ENCODE measurements at places on chromosomes 2 and 18.

DNA sequence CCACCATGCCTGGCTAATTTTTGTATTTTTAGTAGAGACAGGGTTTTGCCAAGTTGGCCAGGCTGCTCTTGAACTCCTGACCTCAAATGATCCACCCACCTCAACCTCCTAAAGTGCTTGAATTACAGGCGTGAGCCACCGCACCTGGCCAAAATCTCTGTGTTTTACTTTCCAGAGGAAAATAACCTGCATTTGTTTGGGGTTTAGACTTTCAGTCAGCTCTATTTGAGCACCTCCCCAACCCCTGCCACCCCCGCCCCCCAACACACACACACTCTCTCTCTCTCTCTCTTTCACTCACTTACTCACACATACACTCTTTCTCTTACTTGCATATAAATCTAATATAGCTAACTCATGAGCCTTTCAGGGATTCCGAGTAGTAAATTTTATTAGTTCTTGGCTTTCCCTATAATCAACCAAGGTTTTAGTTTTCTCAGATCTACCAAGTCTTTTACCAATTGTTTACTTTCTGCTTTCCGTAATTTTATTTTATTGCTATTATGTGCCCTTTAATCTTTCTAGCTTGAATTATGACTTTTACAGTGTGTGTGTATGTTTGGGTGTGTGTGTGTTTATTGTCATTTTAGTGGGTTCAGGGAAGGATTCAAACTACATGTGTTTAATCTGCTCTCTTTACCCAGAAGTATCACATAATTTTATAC lies 24.5 kb downstream of the MFSD6 start:
- DNase-seq, result no peak

DNA sequence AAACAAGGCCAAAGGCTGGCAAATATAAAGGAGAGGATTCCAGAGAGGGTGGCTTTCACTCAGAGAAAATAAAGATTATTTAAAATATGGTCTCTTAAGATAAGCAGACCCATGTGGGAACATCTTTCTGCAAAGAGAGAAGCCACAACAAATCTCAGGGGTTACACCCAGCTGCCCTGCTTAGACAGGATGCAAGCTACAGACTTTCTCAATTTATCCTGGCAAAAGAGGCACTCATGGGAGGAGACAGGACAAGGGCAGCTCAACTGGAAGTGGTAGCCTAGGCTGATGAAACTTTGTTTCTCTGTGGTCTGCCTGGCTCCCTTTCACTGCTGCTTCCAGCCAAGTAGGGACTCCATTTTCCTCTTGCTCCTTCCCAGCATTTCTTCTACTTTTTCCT lies 25.9 kb upstream of the SULT1C4 start:
- no peak for DNase-seq

- no peak for DNase-seq
Observed at GRCh38 chr2:176582990-176583481, 313.8 kb downstream of the MTX2 start.

GRCh38 chr2:229610333-229610732 lies 104.0 kb downstream of the DNER start:
- no peak for DNase-seq

DNA sequence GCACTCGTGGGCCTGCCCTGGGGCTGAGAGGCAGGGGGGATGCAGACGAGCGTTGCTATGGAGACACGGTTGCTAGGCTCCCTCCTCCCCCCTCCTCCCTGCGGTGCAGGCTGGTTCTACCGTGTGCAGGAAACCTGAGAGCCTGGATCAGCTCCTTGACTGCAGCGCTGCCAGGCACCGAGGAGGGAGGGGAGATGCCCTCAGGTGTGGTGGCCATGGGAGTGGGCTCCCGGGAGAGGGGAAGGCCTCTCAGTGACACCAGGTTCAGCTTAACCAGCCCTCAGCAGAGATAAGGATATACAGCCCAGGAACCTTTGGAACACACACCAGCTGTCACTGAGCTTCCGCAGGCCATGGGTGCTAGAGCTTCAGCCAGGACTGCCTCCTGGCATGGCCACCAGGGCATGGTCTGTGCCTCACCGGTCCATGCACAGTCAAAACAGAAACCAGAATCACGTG lies 124.4 kb upstream of the PXDN start:
- no peak for DNase-seq

- no peak for DNase-seq
Observed at GRCh38 chr2:161044095-161044865, 115.9 kb upstream of the TANK start.

DNA sequence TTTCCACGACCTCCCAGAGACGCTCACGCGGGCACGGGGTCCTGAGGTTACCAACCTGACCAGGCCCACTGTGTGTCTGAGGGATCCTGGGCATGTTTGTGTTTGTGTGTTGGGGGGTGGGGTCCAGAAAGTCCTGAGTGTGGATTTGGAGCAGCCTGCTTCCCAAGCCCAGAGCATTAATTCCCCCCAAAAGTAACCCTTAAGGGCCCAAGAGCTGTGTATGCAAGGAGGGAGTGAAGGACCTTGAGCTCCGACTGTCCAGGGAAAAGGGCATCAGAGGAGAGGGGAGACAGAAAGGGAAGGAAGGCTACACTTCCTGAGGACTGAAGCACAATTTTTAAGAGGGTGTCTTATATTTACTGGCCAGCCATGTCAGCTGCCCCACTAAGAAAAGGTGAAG lies 5.2 kb upstream of the SIX3 start:
- DNase-seq, result no peak

- DNase-seq, result no peak
Observed at GRCh38 chr2:226489775-226490541, 309.7 kb downstream of the IRS1 start.
